ENCODE measurements at places on chromosomes 1 and 21.

- DNase-seq = no peak
Observed at GRCh38 chr1:153444078-153444477, 16.4 kb downstream of the S100A7 start.

- no peak for DNase-seq
Observed at GRCh38 chr1:85438353-85438752, 26.6 kb downstream of the DDAH1 start.

DNA sequence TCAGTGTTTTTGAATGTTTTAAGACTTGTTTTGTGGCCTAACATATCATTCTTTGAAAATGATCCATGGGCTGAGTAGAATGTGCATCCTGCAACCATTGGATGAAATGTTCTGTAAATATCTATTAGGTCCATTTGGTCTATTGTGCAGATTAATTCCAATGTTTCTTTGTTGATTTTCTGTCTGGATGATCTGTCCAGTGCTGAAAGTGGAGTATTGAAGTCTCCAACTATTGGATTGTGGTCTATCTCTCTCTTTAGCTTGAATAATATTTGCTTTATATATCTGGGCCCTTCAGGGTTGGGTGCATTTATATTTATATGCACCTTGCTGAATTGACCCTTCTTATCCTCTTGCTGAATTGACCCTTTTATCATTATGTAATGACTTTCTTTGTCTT, 181.5 kb downstream of the DNAH14 start:
- DNase-seq = no peak

DNA sequence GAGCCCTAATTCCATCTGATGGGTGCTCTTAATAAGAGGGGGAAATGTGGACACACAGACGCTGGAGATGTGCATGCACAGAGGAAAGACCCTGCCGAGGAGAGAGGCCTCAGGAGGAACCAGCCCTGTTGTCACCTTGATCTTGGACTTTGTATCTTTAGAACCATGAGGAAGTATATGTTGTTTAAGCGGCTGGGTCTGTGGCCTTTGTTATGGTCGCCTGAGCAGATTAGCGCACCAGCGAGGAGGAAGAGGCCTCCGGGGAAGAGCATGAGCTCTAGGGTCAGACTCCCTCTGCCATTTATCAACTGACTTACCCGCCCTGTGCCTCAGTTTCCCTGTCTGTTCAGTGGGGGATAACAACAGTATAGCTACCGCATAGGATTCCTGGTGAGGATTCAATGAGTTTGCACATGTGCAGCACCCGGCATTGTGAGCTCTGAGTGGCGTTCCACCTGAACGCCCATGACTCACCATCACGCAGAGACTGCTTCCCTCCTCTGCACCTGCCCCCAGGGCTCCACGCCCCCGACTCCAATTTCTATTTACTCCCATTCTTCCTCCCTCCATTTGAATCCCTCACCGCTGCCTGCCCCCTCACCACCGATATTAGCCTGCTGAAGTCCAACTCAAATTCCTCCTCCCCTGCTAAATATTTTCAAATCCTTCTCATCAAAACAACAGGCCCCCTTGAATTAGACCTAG, 67.2 kb downstream of the ATP5PO start:
- no peak for DNase-seq

- DNase-seq = no peak
Observed at GRCh38 chr1:8529901-8530300, 212.0 kb downstream of the SLC45A1 start.

DNA sequence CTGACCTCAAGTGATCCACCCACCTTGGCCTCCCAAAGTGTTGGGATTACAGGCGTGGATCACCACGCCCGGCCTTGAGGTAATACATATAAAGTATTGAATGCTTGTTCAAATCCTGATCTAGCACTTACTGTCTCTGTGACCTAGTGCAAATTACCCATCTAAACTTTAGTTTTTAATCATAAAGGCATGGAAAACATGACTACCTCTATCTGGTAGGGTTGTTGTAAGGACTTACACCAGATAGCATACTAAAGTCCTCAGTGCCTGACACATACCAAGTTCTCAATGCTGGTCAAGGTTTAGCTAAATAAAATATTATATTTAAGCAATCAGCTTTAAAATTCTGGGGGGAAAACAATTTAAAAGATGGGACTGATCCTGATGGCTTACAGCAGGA, 38.3 kb downstream of the RAB3GAP2 start:
- DNase-seq = no peak

- no peak for DNase-seq
Observed at GRCh38 chr1:247962911-247963588, 2.0 kb upstream of the OR2AK2 start.

- peak; percentile 74 for DNase-seq
Observed at GRCh38 chr1:156445789-156446263, 54.7 kb downstream of the MEF2D start.

DNA sequence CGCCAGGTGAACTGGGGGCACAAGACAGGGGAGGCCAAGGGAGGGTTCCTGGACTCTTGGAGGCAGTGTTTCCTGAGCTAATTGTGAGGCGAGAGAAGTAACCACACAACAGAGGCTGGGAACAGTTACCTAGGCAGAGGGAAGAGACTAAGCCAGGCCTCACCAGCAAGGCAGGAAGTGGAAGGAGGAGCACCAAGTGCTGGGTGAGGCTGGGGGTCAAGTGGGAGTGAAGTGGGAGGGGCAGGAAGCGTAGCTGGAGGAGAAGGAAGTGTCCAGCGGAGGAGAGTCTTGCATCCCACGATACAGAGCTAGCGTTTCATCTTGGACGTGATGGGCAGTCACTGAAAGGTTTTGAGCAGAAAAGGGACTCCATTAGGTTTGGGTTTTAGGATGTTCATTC, 48.3 kb upstream of the CAPZB start:
- DNase-seq = peak; percentile 27

DNA sequence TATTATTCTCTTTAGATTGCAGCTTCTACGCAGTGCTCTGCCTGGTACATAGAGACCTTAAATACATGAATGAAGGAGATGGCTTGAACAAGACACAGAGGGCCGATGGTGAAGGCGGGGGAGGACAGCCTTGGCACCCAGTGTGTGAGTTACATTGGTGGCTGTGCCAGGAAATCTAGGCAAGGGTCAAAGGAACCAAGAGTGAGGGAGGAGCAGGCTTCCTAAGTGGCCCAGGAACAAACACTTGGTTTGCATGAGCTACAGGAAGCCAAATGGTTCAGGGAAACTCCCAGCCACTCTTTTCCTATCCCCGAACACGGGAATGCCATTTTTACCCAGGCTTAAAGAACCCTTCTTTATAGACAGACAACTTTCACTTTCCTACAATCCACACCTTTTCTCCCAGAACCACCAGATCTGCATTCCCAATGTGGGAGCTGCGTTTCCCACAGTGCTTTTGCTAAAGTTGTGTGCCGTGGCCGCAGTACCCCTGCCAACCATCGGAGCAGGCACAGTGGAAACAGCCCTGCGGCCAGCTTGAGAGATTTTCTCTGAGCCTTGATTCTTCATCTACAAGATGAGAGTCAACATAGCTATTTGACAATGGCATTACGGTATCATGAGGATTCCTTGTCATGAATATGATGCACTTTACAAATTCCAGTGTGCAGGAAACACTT, 3.5 kb upstream of the CLEC20A start:
- no peak for DNase-seq

DNA sequence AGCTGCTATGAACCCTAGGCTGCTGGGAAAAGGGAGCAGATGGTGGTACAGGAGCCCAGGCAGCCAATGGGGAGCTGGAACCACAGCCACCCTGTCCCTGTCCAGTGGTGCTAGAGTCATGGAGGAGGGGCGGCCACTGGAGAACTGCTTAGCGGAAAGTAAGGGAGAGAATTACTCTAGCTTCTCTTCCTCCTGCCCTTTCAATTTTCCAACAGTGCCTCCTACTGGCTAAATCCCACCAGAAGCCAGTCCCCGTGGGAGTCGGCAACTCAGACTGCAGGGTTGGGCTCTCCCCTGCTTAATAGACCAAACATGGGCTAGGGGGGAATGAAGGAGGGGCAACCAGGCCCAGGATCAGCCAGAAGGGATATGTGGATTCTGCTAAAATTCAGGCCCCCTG, 154.5 kb downstream of the ACTL8 start:
- no peak for DNase-seq

DNA sequence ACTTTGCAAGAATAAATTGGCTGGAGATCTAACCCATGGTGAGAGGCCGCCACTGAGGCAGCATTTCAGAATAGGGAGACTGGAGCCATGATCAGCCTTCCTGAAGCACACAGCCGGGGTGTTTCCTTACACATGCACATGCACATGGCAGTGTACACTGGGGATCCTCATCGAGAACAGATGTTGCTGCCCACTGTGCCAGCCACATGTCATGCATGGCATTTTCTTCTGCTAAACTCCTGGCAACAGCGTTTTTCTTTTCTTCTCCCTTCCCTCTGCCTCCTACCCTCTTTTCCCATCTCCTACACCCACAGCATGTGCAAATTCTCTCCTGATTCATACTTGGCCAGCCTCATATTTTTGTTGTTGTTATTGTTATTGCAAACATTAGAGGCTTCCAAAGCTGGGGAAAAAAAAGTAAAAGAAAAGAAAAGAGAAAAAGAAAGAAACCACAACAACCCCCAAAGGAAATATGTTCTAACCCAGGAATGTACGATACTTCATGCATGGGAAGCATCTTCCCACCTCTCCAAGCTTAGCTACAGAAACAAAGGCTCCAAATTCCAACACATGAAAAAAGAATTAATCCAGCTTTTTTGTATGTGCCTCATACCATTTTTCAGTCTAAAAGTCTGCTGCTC, 344.0 kb downstream of the ASTN1 start:
- DNase-seq = no peak

- no peak for DNase-seq
Observed at GRCh38 chr21:24050231-24050630, 1557.0 kb downstream of the MRPL39 start.

DNA sequence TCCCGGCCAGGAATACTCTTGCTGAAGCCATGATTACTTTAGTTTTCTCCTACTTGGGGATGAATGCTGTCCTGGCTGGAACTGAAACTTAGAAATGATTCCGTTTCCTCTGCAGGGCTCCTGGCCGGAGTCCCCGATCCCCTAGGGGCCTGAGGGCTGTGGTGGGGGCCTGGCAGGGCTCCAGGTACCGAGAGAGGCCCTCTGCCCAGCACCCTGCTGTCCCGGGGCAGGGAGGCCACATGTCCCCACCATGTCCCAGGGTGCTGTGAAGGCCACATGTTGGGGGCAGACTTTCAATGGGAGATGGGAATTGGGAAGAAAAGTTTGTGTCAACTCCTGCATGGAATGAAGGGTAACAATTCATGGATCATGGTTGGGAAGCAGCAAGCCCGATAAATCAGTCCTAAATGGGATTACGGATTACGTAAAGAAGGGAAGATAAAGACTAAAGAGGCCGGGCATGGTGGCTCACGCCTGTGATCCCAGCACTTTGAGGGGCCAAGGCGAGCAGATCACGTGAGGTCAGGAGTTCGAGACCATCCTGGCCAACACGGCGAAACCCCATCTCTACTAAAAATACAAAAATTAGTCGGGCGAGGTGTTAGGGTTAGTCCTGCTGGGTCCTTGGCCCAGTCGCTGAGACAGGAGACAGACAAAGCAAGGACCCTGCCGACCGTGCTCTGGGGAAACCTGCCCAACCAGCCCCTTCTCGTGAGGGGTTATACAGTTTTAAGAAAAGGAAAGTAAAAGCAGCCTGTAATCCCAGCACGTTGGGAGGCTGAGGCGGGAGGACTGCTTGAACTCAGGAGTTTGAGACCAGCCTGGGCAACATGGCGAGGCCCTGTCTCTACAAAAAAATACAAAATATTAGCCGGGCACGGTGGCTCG, 37.6 kb downstream of the MORN1 start:
- DNase-seq = peak; percentile 4

DNA sequence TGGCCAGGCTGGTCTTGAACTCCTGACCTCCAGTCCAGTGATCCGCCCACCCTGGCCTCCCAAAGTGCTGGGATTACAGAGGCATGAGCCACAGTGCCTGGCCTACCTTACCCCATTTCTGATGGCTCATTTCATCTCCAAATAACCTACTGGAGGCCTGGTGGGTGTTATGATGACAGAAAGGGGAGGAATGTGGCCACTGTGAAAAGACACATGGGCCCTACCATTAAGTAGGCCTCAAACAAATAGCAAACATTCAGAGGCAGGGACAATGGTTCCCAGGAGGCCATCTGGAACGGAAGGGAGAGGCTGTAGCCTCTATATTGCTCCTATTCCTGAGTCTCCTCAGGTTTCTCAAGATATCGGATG, 932 bp upstream of the FCRLA start:
- DNase-seq = no peak

DNA sequence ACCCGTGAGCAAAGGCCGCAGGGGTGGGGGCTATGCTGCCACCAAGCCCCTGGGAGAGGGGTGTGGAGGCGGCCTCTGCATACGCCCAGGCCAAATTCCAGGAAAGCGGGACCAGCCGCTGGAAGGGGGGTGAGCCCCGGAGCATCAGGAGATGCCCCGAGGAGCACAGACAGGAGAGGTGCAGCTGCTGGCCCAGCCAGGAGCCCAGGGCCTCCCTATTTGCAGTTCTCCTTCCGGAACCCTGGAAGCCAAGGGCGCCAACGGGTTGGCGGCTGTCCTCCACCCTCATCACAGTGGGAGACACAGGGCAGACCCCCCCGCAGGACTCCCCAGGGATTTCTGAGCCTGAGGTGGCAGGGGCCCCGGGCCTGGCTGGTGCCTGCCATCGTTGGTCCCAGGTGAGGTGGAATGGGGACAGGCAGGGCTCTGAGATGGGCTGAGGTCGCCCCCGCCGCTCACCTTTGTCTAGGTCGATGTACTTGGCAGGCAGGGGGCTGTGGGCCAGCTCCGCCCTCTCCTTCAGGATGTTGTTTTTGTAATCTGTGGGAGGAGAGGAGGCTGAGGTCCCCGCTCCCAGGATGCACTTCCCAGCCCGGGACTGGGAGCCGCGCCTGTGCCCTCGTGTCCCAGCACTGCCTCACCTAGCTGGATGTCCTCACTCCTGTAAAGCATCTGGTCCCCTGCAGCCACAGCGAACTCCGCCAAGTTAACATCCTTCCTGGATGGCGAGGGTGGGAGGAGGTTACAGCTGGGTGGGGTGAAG, 4.4 kb upstream of the DVL1 start:
- DNase-seq = no peak

- DNase-seq = no peak
Observed at GRCh38 chr1:157189986-157190982, 52.1 kb upstream of the ETV3 start.

GRCh38 chr1:150161747-150162581, 12.2 kb downstream of the PLEKHO1 start:
- no peak for DNase-seq
